ENCODE measurements at places on chromosomes 16 and 17.

DNA sequence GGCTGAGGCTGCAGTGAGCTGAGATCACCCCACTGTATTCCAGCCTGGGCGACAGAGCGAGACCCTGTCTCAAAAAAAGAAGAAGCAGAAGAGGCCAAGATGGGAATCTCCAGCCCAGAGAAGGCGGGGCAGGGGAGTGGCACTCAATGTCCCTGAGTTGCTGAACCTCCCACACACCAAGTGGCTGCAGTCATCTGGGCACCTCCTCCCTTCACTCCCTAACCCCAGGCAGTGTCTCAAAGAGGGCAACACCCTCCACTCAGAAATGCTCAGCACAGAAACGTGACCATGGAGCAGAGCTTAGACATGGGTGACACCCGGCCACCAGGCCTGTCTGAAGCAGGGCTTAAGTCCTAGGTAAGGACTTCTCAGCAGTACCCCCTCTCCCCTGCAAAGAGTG is 36.3 kb upstream of the BCAR1 start:
- DNase-seq, result no peak

- DNase-seq, result no peak
Measured at GRCh38 chr16:12674071-12674470, 129.6 kb downstream of the CPPED1 start.

DNA sequence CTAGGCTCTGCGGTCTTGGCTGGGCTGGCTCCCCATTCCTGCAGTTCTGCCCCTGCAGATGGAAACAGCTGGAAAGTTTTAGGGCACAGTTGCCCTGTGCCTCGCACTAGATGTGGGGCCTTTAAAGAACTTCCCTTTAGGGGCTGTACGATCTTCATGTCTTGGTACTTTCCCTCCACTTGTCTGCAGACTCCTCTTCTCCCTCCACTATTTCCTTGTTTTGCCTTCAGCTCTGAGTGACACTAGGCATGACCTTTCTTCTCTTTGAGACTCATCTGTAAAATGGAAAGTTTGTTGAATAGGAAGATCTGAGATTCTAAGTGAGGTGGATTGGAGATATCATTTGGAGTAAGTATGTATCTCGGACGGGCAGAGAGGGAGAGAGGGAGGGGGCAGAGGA is 6.3 kb upstream of the TAC4 start:
- DNase-seq, result no peak

DNA sequence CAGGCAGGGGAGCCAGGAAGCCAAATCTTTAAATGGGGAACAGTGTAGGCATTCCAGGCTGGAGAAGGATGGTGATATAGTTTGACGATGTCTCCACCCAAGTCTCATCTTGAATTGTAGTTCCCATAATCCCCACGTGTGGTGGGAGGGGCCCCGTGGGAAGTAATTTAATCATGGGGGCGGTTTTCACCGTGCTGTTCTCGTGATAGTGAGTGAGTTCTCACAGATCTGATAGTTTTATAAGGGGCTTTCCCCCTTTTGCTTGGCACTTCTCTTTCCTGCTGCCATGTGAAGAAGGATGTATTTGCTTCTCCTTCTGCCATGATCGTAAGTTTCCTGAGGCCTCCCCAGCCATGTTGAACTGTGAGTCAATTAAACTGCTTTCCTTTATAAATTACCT is 28.8 kb downstream of the GINS3 start:
- DNase-seq, result no peak

DNA sequence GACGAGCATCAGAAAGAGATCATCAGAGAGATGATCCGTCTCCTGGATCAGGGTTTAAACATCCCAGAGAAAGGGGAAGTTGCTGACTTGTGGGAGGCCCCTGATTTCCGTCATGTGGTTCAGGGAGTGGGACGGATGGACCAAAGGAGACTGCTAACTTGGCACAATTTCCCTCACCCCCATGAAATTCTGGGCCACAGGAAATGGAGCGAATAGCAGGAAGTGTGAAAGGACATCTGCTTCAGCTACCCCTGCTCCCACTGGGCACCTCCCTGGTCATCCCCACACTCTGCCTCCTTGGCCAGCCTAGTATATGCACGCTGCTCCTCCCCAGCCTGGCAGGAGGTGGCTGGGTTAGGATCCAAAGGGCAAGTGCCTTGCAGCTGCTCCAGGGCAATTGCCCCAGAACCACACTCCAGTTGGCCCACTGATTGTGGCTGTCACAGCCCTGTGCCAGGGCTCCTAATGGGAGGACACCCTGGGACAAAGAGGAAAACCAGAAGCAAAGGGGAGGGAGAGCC is 1.3 kb downstream of the ARRB2 start:
- DNase-seq, result no peak

DNA sequence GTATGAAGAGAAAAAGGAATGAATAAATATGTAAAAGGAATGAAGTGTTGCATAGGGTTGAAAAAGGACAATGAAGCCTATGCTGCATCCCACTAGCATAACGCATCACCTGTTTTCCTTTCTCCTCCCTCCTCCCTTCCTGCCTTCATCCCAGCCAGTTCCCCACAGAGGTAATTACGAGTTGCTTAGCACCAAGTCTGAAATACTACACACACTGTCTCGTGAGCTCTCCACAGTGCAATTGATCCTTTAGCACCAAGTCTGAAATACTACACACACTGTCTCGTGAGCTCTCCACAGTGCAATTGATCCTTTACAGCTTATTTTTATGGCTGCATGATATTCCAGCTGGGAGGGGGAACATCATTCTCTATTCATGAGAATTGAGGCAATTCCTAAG is 1.1 kb upstream of the DRC7 start:
- no peak for DNase-seq

All from stimulated activated naive B cell treated with anti-CD40 and anti-IgM and Interleukin-4, amounts not matched to agents 10 μg/mL and 1 μg/mL and 100 μg/mL, for 72 hours (primary cell).